ENCODE measurements at places on chromosomes 4 and X.

GRCh38 chr4:7777871-7778509 lies 161.7 kb downstream of the AFAP1 start:
- no peak for DNase-seq

GRCh38 chrX:154486396-154487207 lies at the start of gene UBL4A:
Gene UBL4A (minus strand): TSS chrX:154486615. CDS start chrX:154486584, 31 bp downstream.
- peak; percentile 85 for DNase-seq

- DNase-seq: peak; percentile 1
These were observed 519.5 kb downstream of the FGF13 start for GRCh38 chrX:138191998-138192397.

DNA sequence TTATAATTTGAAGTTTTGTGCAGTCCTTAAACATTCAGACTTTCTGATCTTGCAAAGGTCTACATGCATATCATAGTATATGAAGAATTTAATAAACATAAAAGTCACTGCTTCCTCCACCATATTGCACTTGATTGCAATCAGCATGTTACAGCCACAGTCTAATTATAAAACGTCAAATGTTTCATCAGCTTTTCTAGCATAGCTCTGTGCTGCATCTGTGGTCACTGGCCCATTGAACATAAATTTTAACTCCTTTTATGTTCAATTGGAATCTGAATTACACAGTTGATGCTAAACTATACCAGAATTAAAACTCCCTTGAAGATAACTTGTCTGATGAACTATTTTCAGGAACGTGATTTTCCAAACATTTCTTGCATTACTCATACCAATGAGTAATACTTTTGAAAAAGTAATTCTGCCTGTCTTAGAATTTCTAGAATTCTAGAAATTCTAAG lies 329.1 kb downstream of the GALNTL6 start:
- DNase-seq: no peak

- DNase-seq: no peak
These were observed 107.8 kb downstream of the ARHGAP10 start for GRCh38 chr4:147839663-147840062.

- DNase-seq: no peak
These were observed 516.6 kb downstream of the PCDH18 start for GRCh38 chr4:137015426-137016409.

DNA sequence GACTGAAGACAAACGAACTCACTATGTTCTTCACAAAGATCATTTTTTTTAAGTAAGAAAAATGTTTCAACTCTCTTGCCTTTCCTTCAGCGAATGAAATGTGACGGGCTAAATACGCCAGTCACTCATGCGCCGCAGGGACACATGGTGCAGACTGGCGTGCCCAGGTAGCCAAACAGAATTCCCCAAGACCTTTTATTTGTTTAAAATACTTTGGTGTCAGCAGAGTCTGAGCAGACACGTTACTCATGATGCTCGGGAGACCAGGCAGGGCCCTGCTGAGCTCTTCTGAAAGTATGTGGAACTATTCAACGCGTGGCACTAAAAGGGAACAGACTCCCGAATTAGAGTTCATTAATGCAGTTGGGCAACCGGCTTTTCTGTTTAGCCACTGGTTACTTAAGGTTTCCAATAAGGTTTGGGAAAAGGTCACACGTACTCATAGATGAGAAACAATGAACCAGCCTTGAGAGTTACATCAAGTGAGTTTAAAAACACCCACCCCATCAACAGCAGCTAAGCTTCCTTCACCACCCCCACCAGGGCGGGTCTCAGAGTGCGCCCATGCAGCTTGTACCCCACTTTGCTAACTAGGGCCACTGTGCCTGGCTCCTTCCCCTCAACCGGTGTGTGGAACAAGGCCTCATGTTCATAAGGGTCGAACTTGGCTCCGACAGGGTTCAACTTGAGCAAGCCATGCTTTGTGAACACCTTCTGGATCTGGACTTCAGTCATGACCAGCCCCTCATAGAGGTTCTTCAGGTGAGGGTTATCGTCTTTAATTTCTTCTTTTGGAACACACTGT lies 7.3 kb downstream of the GRPEL1 start:
- DNase-seq: no peak

- DNase-seq: no peak
These were observed 200.8 kb upstream of the GIMD1 start for GRCh38 chr4:106569146-106570031.

DNA sequence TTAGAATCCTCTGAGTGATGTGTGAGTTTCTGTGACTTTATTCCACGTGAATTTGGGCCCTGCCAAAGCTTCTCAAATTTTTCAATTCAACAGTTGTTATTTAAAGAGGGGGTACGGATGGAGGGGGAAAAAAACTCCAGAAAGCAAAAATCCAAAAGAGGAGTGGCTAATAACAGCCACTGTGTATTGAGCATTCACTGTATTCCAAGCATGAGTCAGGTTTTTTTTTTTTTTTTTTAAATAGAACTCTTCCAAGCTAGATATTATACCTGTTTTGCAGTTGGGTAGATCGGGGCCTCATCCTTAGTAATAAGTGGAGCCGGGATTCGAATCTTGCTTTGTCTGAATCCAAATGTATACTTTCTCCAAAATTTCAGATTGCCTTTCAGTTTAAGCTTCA lies 6.4 kb upstream of the RHOH start:
- no peak for DNase-seq

DNA sequence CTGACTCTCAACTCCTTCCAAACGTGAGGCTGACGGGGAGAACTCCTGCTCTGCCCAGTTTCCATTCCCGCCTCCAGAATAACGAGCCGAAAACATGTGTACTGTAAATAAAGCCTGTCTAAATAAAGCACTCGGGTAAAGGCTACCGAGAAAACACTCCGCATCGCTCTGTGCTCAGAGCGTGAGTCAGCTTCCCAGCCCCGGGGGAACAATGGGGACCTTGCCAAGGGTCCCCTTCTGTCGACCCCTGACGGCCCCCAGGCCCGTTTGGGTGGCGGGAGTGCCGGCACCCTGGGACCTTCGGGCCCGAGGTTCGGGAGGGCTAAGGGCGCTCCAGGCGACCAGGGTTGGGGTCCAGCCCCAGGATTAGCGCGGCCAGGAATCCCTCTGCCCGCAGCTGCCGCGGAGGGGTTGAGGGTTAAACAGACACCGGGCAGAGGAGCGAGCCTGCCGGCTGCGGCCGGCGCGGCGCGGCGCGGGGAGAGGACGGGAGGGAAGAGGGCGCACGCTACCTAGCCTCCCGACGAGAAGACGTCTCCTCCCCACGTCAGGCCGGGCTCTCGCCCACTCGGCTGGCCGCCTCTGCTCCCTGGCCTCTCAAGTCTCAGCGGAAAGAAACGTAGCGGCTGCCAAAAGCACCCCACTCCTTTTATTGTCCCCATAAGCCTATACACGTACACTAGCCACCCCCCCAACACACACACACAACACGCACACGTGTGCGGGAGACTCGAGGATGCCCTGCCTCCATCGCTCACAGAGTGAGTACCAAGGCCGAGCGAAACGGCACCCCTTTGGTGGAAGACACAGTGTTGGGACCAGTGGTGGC lies 85.5 kb downstream of the BCOR start:
- DNase-seq: no peak

DNA sequence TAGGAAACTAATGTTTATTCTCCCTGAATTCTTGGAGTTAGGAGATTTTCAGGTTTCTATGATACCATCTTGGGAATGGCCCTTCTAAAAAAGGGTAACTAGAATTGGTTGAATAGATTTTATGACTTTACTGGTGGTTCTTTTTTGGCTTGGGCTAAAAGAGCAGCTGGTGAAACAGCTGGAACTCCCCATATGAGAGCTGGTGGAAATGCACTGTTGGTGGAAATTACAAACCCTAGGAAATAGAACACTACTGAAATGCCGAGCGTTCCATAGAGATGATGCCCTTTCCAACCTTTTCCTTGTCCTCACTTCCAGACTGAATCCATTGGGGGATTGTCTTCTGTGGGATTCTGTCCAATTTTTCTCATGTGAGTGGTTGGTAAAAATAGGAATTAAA lies 139.5 kb downstream of the STIM2 start:
- no peak for DNase-seq

DNA sequence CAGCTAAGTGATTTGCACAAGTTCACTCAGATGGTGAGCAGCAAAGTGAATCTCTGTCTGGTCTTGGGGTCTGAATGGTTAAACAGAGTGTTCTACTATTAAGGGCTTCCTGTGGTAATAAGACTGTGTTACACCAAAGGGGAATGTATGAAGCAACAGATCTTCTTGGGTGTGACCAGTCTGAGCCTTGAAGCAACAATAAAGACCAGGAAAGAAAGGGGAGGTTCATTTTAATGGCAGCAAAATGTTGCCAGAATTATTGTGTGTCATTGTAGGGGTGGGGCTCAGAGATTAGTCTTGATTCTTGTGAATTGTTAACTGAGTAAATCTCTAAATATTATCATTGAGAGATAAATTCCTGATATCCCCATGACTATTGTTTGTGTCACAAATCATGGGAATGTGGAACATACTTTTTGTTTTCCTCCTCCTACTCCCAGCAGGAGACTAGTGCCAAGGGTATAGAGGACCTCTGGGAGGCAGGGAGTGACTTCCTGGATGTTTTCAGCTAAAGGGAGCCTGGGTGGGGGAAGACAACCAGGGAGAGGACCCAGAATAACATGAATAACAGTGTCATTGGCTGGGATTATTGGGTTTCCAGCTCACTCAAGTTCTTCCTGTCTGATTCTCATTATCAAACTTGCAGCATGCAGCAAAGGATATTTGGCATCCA lies 141.4 kb upstream of the PAK3 start:
- DNase-seq: no peak

DNA sequence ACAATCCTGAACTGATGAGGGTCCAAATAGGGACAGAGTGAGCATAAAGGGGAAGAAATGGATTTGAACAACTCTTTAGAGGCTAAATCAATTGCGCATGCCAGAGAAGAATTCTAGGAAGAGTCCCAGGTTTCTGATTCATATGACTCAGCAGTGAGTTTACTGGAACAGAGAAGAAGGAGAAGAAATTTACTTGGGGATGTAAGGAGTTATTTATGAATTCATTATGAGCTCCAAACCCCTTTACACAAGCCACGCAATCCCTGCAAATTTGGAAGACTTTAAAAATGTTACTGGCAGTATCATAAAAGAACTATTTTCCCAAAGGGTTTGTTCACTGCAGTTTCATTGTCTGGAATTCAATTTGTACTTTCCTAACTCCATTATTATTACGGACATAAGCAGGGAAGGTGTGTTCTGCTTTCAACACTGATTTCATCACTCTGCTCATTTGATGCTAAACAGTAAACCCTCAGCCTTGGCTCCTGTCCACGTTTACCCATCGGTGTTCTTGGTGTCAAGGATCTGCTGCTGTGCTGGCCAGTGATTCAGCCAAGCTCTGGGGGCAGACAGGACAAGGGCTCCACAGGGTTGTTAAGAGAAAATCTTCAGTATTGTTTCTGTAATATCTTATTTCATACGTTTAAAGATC lies 273.7 kb downstream of the HNRNPD start:
- DNase-seq: no peak

- no peak for DNase-seq
These were observed 56.2 kb downstream of the PHEX start for GRCh38 chrX:22088326-22088725.

- no peak for DNase-seq
These were observed 41.3 kb downstream of the DOCK11 start for GRCh38 chrX:118536687-118537461.

- DNase-seq: no peak
These were observed 102.3 kb downstream of the WWC2 start for GRCh38 chr4:183201331-183201730.

- DNase-seq: no peak
These were observed 32.3 kb downstream of the HDAC8 start for GRCh38 chrX:72540318-72540717.

DNA sequence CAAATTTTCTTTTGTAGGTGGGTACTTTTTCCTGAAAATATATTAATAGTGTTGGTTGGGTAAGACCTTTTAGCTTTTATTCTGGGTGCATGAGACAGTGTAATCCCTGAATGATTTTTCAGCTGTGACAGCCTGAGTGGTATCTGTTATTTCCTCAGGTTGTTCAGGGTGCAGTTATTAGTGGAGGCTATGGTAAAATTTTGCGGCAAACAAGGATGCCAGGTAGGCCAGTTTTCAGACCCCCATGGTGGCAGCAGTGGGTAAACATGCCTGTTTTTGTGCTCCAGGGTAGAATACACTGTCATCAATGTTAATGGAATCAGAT lies 47.9 kb upstream of the GRID2 start:
- DNase-seq: no peak

- DNase-seq: no peak
These were observed 68.7 kb downstream of the CXXC4 start for GRCh38 chr4:104425948-104426347.
